ENCODE measurements at places on chromosomes 16 and 17.

DNA sequence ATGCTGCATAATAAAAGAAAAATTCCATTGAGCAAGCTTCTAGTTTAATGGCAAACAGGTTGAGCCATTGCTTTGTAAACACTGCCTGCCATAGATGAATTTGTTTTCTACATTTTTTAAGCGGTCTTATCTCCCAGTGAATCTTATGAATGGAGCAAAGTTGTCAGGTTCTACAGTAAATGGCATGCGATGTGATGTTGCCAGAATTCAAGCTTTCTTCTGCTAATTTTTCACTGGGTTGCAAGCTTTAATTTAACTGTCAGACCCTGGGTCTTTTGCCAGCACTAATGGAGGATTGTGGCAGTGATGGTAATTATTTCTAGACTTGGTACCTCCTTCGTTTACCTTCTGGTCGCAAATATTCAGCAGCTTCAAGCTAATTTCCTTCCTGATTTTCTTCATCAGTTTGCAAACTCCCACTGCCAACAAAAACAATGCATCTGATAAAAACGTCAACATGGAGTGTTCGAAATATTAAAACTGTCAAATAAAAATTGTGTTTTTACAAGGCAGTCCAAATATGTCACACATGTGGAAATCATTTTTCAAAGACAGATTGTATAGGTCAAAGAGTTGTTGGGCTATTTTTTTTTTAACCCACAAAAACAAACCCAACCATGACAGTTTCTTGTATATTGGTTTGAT is 274.2 kb upstream of the ERCC4 start:
- DNase-seq: no peak

DNA sequence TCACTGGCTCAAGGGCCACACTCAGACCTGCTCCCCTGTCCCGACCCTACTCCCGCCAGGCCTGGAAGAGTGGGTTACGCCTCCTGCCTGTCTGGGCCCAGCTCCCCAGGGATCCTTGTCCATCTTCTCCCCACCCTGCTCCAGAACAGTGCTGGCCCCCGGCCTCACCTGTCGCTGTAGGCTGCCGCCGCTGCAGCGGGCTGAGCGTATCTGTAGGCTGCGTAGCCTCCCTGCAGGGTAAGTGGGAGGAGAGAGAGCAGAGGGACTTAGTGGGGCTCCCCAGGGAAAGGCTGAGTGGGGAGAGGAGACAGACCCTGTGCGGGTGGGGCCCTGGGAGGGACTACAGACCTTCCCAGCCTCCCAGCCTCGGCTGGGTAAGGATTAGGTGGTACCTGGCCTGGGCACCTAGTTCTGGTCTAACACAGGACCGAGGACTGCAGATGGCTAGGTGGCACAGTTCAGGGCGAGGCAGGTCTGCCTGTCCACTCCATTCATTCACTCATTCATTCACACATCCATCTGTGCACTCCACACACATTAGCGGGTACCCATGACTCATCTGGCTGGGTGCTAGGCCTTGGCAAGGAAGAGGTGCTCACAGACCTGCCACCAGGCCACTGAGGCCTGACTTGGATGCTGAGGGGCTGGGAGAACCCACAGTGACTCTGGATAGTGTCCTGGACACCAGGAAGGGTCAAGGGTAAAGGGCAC is 20.9 kb downstream of the ENGASE start:
- DNase-seq: no peak

DNA sequence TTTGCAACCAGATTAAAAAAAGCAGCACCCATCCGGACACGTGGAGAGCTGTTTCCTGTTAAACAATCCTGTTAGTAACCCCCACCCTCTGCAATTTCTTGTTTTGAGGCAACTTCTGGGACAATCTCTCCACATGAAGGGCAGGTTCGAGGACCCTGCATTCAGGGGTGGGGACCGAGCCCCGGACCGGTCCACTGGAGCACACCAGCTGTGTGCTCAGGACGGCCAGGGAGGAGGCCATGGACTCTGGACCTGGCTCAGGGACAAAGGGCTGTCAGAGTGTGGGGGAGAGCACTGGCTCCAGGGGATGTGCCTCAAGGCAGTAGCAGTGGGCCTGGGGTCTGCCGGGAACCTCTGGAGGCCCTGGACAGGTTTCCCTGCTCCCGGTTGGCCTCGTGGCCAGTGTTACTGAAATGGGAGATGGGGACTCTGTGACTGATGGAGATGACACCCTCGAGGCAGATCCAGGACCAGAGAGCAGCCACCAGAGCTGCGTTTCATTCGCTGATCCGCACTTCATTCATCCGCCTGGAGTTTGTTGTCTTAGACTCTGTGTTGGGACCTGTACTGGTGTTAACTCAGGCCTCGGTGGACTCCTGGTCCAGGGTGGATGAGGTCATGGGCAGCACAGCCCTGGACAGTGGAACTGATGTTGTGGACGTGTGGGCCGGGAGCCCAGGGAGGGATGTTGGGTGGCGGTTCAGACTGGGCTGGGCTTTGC is 2.9 kb upstream of the CPNE7 start:
- no peak for DNase-seq

GRCh38 chr16:67652578-67653127 is 7.4 kb downstream of the ACD start:
- no peak for DNase-seq

DNA sequence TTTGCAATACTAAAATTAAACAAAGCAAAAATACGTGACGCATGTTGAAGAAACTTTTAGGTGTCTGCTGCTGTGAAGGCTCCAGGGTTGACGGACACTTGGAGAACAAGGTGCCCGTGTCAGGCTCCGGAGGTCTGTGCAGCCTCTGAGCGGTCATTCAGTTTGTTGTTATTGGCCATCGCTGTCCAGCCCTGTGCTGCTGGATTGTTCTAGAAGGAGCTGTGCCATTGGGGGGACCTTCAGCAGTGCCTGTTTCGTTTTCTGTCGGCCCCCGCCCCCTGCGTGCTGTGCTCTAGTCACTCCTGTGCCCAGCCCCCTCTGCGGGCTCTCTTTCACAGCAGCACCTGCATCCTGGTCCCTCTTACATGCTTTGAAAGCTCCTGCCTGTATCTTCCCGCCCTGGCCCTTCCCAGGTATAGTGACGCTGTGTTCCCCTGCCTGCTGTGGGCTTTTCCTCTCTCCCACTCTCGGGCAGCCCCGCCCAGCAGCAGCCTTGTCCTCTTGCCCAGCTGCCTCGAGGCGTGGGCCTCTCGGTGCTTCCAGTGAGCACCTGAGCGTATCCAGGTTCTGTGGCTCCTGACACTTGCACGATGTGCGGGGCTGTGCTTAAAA is 50.7 kb downstream of the RNF213 start:
- DNase-seq: no peak

GRCh38 chr16:4113358-4114256 is 2.6 kb downstream of the ADCY9 start:
- DNase-seq: no peak

GRCh38 chr17:30477774-30478115 is 537 bp downstream of the GOSR1 start:
- DNase-seq: no peak

GRCh38 chr16:50809561-50809960 is 67.7 kb downstream of the CYLD start:
- DNase-seq: no peak

GRCh38 chr17:49851387-49852291 is 3.8 kb upstream of the TAC4 start:
- peak; percentile 83 for DNase-seq

DNA sequence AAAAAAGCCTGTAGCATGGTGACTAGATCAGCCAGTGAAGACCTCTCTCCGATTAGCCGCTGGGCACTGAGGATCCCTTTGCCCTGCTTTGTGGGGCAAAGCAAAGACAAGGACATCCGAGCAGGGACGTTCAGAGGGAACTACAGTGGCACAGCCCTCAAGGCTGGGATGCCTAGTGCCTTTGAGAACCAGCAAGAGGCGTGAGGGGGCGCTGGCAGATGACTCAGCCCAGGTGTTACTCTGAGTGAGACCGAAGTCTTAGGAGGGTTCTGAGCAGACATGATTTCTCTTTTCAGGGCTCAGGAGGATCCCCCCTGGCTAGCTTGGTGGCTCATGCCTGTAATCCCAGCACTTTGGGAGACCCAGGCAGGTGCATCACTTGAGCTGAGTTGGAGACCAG is 178.6 kb downstream of the CPPED1 start:
- DNase-seq: no peak

DNA sequence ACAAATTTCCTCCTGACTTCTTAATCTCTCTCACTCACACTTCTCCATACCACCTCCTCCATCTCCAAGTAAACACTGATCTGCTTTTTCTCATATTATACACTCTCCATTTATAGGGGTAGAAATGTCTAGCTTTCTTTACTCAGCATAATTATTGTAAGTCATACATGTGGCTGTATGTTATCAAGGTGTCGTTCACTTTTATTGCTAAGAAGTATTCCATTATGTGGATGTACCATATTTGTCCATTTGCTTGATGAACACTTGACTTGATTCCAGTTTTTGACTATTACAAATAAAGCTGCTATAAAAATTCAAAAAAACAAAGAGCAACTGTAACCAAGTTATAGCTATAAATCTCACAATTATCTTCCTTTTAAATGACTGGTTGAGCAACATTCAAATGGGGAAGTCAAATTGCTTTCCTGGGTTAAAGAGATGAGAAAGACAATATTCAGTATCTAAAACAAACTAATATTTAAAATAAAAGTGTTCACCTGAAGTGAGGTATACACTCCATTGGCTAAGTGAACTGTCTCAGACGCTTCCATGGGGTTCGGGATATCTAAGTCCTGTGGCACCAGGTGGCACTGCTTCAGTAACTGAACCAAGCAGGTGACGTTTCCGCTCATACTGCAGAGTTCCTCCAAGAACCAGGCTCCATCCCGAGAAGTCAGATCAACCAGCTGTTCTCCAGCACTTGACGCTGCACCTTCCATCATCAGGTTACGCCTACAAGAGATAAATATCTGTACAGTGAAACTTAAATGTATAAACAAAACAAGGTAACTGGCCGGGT is 32.6 kb upstream of the ARL6IP1 start:
- no peak for DNase-seq

DNA sequence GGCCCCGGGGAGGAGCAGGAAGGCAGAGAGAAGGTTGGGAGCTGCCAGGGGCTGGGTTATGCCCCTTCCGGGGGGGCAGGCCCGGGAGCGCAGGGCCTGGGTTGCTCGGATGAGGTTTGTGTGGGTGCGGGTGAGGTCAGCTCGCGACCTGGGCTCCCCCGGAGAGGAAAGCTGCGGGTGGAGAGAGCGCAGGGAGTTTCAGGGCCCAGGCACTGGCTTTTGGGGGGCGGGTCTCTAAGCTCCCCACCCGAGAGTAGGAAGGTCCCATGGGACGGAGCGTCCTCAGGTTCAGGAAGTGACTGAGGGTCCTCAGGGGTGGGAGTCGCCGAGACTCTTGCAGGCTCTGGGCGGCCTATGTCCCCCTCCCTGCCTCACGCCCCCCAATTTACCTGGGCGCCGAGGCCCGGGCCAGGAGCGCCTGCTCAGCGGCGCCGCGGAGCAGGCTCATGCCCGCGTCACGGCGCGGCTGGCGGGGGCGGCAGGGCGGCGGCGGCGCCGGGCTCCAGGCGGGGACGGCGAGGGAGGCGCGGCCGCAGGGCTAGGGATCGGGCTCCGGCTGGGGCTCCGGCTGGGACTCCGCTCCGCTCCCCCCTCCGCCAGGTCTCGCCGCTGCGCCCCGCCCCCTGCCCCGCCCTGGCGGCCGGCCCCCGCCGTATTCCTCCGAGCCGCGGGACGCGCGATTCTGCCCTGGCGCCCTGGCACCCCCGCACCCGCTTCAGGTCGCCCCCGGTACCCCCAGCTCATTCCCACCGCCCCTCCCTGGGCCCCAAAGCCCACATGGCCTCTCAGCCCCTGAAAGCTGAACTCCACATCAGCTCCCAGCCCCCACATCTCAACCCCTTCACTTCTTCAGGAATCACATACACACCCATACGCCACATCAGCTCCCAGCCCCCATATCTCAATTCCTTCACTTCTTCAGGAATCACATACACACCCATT is at the start of gene DOK4:
TSS of gene DOK4 (minus strand) at position 578 of the 942 bp plus-strand sequence. CDS start 6,986 bp downstream, outside the sequence.
- DNase-seq: peak; percentile 88

GRCh38 chr16:2969545-2970521 is 685 bp downstream of the PAQR4 start:
- DNase-seq: peak; percentile 88

GRCh38 chr16:57955572-57956188 is 15.2 kb downstream of the CNGB1 start:
- DNase-seq: no peak

- DNase-seq: no peak
Observed at GRCh38 chr16:62717026-62717425, 680.8 kb upstream of the CDH8 start.

GRCh38 chr17:19460700-19461099 is 49.7 kb downstream of the RNF112 start:
- no peak for DNase-seq

DNA sequence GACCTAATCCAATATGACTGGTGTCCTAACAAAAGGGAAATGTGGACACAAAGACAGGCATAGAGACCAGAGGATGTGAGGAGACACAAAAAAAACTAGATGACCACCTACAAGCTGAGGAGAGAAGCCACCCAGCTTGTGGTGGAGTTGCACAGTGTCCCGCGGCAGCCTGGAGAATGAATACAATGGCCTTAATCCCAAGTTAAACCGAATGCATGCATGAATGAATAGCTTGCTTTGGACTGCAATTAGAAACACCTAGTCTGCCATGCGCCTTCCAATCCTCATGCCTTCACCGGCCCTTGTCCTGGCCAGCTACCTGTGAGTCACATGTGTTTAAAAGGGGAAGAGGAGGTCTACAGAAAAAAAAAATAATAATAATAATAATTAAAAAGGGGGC is 72.0 kb downstream of the CNGB1 start:
- DNase-seq: no peak

- no peak for DNase-seq
Observed at GRCh38 chr16:71637398-71637797, 11.4 kb downstream of the MARVELD3 start.

DNA sequence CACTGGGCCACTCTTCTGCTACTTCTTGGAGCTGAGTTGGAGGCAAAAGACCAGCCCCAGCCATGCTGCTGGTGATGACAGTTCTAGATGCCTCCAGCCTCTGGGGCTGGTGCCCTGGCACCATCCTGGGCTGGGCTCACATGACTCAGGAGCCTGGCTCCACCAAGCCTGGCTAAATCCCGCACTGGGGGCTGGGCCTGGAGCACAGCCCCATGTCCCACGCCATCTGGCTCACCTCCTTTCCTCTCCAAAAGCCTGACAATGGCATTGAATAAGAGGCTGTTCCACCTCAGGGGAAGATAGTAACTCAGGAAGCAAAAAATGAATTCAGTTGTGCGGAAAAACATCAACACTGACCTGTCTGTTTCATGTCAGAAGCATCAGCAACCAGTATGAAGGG is 45.1 kb upstream of the MTSS2 start:
- DNase-seq: no peak

DNA sequence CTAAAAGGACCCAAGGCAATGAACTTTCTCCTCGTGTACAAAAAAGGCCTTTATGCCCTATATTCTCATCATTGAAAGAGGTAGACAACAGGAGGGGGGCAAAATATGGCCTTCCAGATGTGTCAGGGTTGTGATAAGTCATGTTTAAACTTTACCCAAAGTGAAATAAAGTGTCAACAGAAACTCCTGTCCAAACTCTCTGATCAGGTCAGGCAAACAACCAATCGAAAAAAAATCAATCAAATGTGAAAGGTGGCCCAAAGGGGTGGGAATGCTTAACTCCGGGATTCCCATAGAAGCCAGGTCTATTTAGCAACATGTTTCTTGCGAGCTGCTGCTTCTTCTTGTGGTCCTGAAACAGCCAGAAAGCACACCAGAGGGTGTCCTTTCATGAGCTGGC is 49.5 kb upstream of the SOX9 start:
- no peak for DNase-seq

GRCh38 chr17:18851201-18851600 is 6.7 kb upstream of the PRPSAP2 start:
- DNase-seq: no peak

Data from activated CD4-positive, alpha-beta T cell treated with anti-CD3 and anti-CD28 coated beads, Interleukin-2, amount 50 U/mL, for 48 hours (primary cell).